ENCODE measurements at places on chromosomes 12 and 14. TPM values are rescaled to one million over a fixed set of nuclear protein-coding genes. Genes with fewer than 3 reads are reported as not detected.

GRCh38 chr12:116765271-116765670 lies 27.2 kb downstream of the RNFT2 start:
- no peak for DNase-seq
- H3K36me3 ChIP-seq, result peaks cover 5% of the 10 kb centered on the region
- no peaks in the 10 kb centered on the region for H3K4me1 ChIP-seq

DNA sequence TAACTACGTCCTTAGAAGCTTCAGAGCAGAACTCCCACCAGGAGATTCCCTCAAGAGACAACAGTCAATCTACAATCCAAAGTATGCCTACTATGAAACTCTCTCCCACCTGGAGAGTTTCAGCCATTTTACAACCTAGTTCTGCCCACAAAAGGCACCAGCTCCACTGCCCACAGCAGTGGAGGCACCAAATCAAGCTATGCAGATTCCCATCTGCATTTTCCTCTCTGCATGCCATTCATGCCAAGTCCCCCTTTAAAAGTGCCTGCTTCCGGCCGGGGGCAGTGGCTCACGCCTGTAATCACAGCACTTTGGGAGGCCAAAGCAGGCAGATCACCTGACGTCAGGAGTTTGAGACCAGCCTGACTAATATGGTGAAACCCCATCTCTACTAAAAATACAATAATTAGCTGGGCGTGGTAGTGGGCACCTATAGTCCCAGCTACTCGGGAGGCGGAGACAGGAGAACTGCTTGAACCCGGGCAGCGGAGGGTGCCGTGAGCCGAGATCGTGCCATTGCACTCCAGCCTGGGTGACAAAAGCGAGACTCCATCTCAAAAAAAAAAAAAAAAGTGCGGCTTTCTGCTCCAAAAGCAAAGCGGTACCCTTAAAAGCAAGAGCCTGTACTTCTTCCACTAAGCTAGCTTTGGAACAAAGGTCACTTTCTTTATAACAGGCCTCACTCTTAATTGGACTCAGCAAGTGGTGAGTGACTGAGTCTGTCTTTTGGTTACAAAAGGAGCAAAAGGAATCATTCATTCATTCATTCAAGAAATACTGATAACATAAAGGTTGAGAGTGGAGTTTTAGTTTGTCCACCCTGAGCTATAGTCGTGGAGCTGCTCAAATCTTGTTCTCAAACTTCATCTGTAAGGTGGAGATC lies 10.1 kb upstream of the DLGAP5 start:
- no peak overlapping the region for H3K4me3 ChIP-seq
- H3K4me1 ChIP-seq, result peaks cover 6% of the 10 kb centered on the region
- H3K27me3 ChIP-seq, result no peaks in the 10 kb centered on the region
- DNase-seq, result no peak

- H3K27me3 ChIP-seq, result peaks cover 3% of the 10 kb centered on the region
- peaks cover 6% of the 10 kb centered on the region for H3K4me1 ChIP-seq
- H3K36me3 ChIP-seq, result peaks cover 32% of the 10 kb centered on the region
Measured at GRCh38 chr14:88225721-88226120, 97.3 kb downstream of the KCNK10 start.

- H3K27ac ChIP-seq, result no peak overlapping the region
- no peaks in the 10 kb centered on the region for H3K36me3 ChIP-seq
- no peak for DNase-seq
- no peaks in the 10 kb centered on the region for H3K27me3 ChIP-seq
- H3K4me3 ChIP-seq, result no peak overlapping the region
Measured at GRCh38 chr12:39966721-39967120, 139.2 kb downstream of the SLC2A13 start.

GRCh38 chr14:71372411-71372838 lies 465.2 kb downstream of the PCNX1 start:
- H3K27me3 ChIP-seq, result no peaks in the 10 kb centered on the region
- peaks cover 3% of the 10 kb centered on the region for H3K4me1 ChIP-seq
- H3K4me3 ChIP-seq, result no peak overlapping the region
- H3K27ac ChIP-seq, result no peak overlapping the region
- H3K36me3 ChIP-seq, result peaks cover 9% of the 10 kb centered on the region
- DNase-seq, result no peak

- H3K36me3 ChIP-seq, result peaks cover 41% of the 10 kb centered on the region
- DNase-seq, result no peak
- no peaks in the 10 kb centered on the region for H3K4me1 ChIP-seq
- H3K4me3 ChIP-seq, result no peak overlapping the region
- no peaks in the 10 kb centered on the region for H3K27me3 ChIP-seq
- H3K27ac ChIP-seq, result no peak overlapping the region
Measured at GRCh38 chr12:44863867-44864266, 12.2 kb downstream of the NELL2 start.

DNA sequence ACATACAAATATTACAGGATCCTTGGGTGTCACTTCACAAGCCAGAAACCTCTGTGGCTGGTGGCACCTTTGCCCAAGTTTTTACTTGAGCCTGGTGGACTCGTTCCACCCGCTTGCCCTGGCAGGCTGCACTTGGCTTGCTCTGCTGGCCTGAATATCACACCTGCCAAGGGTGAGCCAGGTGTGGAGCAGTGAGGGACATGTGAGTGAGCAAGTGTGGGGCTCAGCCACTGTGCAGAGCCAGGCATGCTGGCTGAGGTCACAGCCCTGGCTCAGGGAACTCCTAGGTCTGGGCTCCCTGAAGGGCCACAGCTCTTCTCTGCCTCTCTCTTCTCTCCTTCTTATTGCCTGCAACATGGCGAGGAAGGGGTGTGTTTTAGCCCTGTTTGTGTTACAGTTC lies 82.0 kb downstream of the SLC16A7 start:
- H3K36me3 ChIP-seq, result no peaks in the 10 kb centered on the region
- no peak overlapping the region for H3K4me3 ChIP-seq
- H3K27ac ChIP-seq, result no peak overlapping the region
- no peaks in the 10 kb centered on the region for H3K4me1 ChIP-seq
- H3K27me3 ChIP-seq, result no peaks in the 10 kb centered on the region

GRCh38 chr14:61540931-61541330 lies 154.4 kb upstream of the HIF1A start:
- peaks cover 19% of the 10 kb centered on the region for H3K4me1 ChIP-seq
- no peaks in the 10 kb centered on the region for H3K36me3 ChIP-seq
- H3K4me3 ChIP-seq, result no peak overlapping the region
- no peak for DNase-seq
- H3K27ac ChIP-seq, result no peak overlapping the region

DNA sequence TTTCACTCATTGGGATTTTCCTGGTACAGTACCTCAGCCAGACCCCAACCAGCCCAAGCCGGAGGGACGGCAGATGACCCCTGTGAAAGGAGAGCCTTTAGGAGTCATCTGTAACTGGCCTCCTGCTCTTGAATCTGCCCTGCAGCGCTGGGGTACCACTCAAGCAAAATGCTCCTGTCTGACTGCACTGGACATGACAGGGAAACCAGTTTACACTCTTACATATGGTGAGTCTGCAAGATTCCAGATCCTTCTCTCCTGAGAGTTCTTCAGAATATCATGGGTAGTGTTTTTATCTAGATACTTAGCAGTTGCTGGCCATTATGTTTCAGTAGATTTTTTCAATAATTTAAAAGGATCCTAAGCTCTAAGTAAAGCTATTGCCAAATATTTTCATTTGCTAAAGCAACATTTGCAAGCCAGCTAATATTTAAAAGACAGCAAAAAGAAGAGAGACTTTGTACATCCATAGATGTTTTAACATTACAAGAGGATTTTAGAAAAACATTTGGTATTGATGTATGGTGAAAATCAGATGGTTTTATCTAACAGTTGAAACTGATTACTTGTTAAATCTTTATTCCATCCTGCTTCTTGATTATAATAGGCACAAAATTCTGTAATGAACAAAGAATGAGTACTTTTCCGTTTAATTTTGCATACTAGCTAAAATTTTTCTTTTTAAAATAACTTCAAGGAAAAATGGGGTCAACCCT lies 85.1 kb upstream of the ATF1 start:
- H3K4me1 ChIP-seq, result no peaks in the 10 kb centered on the region
- H3K4me3 ChIP-seq, result no peak overlapping the region
- H3K36me3 ChIP-seq, result peaks cover 22% of the 10 kb centered on the region
- H3K27me3 ChIP-seq, result no peaks in the 10 kb centered on the region
- DNase-seq, result no peak

- peak; percentile 72 for DNase-seq
- H3K4me3 ChIP-seq, result peak overlapping the region; percentile 44
- H3K36me3 ChIP-seq, result no peaks in the 10 kb centered on the region
- H3K27ac ChIP-seq, result no peak overlapping the region
- H3K4me1 ChIP-seq, result peaks cover 18% of the 10 kb centered on the region
Measured at GRCh38 chr12:52082988-52083637, 3.6 kb downstream of the SMIM41 start.

DNA sequence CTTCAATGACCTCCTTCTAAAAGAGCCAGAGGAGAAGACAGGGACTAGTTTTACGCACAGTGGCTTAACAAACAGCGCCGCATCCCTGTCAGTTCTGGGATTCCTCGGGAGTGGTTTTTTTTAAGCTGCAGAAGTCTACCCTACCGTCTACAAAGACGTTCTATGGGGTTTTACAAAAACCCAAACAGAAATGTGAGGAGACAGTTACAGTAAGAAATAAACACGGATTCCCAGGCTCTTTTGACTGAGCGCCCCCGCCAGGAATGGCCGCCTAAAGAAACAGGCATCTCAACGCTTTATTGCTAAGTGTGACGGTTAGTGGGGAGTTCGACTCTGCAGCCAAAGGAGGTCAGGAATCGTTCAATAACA lies 484 bp downstream of the ALKBH1 start:
- peak overlapping the region; percentile 92 for H3K4me3 ChIP-seq
- DNase-seq, result no peak
- peaks cover 39% of the 10 kb centered on the region for H3K4me1 ChIP-seq
- H3K27ac ChIP-seq, result peak overlapping the region; percentile 98
- H3K36me3 ChIP-seq, result no peaks in the 10 kb centered on the region

GRCh38 chr12:20187456-20187855 lies 180.9 kb upstream of the PDE3A start:
- H3K4me1 ChIP-seq, result no peaks in the 10 kb centered on the region
- no peak for DNase-seq
- no peaks in the 10 kb centered on the region for H3K27me3 ChIP-seq
- no peaks in the 10 kb centered on the region for H3K36me3 ChIP-seq
- no peak overlapping the region for H3K27ac ChIP-seq
- no peak overlapping the region for H3K4me3 ChIP-seq

EEA1 gene
- total RNA-seq, result 19.9 TPM

ADGRD1 gene
- 0.73 TPM for total RNA-seq

KRT6C gene
- not detected for total RNA-seq
